GDM1 (cell line): ENCODE measurements at places on chromosomes 5 and 9.

- DNase-seq = no peak
Observed at GRCh38 chr5:171483551-171484135, 64.2 kb downstream of the FGF18 start.

DNA sequence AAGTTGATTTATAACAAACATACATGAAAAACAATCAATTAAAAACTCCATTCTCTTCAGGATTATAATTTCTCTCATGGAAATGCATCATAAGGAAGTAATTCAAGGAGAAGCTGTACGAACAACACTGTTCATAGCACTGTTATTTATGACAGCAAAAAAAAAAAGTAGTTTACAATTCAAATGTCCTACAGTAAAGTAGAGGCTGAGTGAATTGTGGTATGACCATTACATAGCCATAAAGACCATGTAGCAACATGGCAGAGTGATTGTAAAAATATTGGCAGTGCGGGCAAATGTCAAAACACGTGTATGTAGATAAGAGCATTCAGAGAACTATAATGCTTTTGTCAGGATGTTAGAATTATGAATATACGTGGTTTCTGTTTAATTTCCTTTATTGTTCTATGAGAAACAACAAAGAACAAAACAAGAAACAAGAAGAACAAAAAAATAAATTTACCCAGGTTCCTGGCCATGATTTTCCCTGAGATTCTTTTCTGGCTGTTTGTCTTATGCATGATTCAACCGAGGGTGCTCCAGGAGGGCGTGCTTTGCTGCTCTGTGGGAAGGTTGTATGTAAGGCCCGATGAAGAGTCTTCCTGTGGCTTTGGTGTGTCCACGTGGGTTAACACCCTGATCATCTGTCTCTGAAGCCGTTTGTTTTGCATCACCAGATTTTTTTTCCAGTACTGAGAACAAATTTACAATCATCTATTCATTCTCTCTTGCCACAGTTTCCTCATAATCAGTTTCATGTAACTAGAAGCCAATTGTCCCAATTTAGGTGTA, 28.8 kb downstream of the GCNT4 start:
- DNase-seq = no peak

GRCh38 chr9:125586172-125586511, 120.9 kb downstream of the MAPKAP1 start:
- DNase-seq = no peak

GRCh38 chr5:166595274-166595951, 1696.0 kb upstream of the WWC1 start:
- no peak for DNase-seq

DNA sequence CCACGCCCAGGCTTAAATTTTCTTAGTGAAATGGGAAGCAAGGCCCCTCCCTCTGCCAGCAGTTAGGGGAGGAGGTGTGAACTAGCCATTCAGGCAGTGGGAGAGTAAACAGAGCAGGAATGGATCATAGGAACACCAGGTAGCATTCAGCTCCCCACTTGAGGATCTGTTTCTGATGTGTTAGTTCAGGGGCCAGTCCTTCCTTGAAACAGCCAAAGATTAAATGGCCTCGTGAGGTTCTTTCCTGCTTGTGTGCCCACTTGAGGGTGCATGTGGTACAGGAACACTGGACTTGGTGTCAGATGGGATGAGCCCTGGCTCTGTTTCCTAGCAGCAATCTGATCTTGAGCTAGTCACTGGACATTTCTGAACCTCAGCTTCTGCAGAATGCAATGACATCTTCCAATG, 21.2 kb downstream of the FAXDC2 start:
- no peak for DNase-seq

- no peak for DNase-seq
Observed at GRCh38 chr9:111502506-111502905, 18.3 kb upstream of the ECPAS start.

DNA sequence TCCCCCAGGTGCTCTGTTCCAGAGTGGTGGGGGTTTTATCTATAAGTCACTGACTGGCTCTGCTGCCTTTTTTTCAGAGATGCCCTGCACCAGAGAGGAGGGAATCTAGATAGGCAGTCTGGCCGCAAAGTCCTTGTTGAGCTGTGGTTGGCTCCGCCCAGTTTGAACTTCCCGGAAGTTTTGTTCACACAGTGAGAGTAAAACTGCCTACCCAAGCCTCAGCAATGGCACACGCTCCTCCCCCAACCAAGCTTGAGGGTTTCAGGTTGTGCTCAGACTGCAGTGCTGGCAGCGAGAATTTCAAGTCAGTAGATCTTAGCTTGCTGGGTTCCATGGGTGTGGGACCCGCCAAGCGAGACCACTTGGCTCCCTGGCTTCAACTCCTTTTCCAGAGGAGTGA, 1428.6 kb downstream of the MAT2B start:
- no peak for DNase-seq

GRCh38 chr9:68705531-68706362, 707 bp downstream of the PIP5K1B start:
- DNase-seq = no peak

DNA sequence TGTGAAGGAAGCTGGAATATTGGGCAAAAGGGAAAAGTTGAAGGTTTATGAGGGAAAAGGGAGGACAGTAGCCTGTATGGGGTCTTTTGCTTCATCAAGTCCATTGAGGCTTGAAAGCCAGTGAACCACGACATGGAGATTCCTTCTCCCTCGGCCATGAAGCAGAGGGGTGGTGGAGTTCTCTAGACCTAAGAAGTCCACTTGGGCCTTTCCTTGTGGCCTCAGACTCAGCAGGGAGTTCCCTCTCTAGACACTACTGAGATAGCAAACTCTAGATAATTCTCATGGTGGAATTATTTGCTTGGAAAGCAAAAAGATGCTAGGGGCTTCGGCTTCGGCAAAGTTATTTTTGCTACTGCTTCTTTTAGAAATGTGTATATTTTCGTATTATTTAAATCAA, 78.5 kb downstream of the FOXD1 start:
- DNase-seq = no peak

- DNase-seq = no peak
Observed at GRCh38 chr5:79269733-79270166, 33.8 kb downstream of the JMY start.

DNA sequence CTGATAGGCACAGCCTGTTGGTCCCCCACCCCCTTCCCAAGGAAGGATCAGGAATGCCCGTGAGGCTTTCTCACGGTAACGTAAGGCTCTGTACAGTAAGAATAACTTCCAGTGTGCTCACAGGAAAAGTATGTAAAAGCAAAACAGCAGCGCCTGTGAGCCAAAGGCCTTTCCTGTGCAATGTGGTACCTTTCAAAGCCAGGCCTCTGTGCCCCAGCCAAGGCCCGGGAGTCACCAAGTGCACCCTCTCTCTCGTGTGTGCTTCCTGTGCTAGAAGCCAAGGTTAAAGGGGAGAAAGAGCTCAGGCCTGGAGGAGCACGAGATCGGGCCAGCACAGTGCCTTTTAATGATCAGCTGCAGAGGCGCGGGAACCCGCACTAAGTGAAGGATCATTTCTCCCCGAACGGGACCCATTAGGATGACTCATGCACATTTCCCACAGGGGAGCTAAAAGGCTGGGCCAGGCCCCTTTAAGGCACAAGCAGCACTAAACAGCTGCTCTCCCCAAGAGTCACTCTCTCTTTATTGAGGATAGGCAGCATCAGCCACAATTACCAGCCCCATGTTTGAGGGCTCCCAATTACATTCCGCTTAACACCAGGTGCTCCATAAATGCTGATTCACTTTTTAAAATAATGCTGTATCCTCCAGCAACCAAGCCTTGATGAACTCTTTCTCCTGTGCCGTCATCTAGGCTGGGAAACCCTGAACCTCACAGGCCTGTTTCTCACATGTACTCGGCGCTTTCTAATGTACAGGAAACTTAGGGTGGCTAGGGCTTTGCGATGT, 42.8 kb downstream of the SHB start:
- no peak for DNase-seq

- DNase-seq = no peak
Observed at GRCh38 chr9:94807556-94807955, 81.1 kb downstream of the AOPEP start.

- peak; percentile 23 for DNase-seq
Observed at GRCh38 chr5:10704949-10705621, 55.9 kb downstream of the DAP start.

GRCh38 chr5:137665678-137666460, 70.0 kb downstream of the KLHL3 start:
- peak; percentile 64 for DNase-seq

DNA sequence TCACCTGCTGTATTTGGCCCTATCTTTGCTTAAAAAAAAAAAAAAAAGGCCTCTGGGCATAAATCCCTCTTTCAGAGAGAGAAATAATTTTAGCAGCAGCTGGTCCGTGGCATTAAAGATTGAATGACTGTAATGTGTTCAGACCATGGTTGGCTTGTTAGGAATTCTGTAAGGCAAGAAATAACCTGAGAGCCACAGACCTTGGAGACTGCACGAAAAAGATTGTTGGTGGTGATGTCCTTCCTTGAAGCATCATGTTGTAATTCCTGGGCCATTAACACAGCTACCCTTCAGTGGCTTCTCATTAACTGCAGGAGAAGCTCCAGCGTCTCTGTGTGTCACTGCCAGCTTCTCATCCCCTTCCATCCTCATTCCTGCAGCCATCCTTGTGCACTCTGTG, 79.0 kb downstream of the SGCD start:
- DNase-seq = no peak

DNA sequence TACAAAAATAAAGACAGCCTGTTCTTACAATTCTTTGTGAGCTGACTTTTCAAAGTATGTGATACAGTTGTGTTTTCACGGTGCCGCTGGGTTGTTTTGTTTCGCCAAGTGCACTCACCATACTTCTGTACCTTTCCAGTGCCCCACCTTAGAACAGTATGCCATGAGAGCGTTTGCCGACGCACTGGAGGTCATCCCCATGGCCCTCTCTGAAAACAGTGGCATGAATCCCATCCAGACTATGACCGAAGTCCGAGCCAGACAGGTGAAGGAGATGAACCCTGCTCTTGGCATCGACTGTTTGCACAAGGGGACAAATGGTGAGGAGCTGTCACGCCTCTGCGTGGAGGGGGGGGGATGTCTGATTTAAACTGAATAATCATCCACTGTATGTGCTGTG, 12.9 kb downstream of the CCT5 start:
- no peak for DNase-seq
